ENCODE measurements at places on chromosomes 6 and 20.

DNA sequence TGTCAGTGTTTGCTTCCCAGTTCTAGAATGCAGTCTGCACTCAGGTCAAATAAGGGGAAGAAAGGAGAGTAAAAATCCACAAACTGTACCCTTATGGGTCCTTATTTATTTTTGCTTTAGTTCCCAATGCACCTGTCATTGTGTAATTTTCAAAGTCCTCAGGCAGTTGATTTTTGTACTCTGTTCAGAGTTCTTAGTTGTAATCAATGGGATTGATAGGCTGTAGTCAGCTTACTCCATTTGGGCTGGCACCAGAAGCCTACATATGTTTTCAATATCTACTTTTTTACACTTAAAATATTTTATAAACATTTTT lies 18.6 kb downstream of the AIG1 start:
- DNase-seq, result no peak

GRCh38 chr20:46034039-46034438 lies 5.0 kb downstream of the SLC12A5 start:
- no peak for DNase-seq

GRCh38 chr6:157497579-157497978 lies 116.6 kb downstream of the ZDHHC14 start:
- DNase-seq, result no peak

GRCh38 chr20:62068997-62069396 lies 3.3 kb upstream of the TAF4 start:
- no peak for DNase-seq

DNA sequence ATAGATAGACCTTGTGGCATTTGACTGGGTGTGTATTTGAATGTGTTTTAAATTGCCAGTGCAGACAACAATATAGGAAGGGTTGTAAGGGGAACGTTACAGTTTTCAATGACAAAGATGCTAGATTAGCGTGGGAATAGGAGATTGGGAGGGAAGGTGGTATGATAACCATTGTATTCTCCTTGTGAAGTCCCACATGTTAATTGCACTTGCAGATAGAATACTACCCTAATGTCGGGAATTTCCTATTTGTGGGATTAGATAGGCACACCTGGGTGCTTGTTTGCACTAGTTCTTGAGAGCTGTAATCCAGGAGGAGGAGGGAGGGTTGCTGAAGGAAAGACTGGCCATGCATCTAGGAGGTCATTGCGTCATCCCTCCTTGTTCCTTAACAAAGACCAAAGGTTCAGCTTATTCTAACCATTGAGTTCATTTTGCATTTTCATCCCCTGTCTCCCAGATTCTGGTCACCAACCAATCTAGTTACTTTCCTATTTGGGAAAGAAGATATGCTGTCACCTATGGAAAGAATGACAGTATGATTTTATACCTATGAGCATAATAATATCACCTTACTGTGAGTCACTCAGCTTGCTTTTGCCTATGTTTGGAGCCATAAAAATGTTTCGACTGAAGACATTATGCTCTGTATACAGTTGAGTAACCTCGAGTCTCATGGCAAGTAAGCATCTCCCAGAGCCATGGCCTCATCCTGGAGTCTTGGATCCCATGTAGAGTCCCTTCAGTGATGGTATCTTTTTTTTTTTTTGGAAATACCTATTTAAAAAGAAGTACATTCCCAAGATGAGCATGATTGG lies 201.5 kb downstream of the DTNBP1 start:
- no peak for DNase-seq

DNA sequence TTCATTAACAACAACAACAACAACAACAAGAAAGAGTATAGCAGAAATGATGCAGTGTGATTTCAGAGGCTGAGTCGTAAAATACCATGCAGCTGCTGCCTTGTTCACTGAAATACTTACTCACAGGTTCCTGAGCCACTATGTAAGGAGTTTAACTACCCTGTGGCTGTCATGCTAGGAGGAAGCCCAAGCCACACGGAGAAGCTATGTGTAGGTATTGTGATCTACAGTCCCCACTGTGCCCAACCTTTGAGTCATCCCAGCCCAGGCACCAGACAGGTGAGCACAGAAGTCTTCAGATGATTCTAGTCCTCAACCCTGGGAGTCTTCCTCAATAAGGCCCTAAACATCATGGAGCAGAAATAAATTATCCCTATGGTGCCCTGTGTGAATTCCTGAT lies 14.6 kb upstream of the RALY start:
- no peak for DNase-seq

DNA sequence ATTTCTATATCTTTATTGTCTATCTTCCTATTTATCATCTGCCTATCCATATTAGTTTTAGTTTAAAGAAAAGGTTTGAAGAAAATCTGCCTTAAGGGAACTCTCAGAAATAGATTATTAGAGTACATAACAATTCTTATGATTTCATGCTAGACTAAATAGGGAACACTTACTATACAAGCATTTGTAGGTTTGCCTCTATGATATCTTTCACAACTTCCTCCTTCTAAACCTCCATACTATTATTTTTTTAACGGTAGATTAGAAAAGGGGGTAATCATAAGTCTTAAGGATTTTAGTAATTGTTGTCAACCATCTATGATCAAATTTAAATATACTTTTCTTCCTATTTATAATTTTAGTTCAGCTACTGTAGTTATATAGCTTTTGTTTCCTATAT lies 11.6 kb upstream of the DSE start:
- DNase-seq, result no peak

DNA sequence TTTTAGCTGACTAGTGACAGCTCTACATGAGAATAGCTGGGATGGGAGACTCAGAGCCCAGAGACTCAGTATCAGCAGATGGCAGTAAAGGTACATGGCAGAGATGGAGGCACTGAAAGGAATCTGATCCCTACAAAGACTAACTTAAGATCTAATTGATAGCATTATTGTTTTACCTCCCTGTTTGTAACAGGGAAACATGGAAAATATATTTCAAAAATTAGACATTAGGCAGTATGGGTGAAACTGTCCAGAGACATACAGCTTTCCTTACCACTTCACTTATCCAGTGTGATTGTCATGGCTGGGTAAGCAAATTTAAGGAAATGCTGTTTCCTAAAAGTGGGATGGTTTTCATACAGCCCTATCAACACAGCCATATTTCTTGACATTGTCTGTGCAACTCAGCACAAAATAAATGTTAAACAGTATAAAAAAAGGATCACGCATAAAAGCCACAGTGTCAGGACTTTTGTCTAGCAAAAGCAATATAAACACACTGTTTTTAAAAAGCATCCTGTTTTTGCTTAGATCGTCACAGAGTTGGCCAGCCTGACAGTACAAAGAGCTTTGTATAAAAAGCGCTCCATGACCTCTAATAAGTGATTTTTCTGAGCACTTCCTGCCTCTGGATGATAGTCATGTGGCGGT lies 376.9 kb downstream of the PHF3 start:
- DNase-seq, result peak; percentile 44

DNA sequence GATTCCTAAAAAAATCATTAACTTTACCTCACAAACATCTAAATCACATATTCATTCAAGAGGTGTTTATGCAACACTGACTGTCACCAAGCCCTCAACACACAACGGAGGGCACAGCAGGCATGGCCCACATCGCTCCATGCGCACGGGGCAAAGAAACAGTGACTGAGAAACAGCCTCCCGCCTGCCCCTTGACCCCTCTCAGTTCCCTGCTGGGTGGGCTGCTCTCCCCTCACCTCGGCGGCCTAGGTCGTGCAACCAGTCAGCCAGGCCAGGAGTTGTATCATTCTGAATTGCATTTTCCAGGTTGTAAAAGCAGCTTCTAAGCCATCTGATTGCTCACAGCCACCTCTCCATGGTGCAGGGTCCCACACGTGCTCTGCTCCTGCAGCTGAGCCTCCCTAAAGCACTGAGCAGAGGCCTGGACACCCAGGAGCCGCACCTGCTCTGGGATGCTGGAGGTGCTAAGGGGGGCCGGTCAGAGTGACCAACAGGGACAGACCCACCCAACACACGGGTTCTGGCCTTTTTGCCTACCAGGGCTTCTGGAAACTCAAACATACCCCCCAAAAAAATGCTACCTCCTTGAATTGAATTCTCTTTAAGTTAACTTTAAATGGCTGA lies 37.9 kb downstream of the TAF4 start:
- DNase-seq, result no peak

DNA sequence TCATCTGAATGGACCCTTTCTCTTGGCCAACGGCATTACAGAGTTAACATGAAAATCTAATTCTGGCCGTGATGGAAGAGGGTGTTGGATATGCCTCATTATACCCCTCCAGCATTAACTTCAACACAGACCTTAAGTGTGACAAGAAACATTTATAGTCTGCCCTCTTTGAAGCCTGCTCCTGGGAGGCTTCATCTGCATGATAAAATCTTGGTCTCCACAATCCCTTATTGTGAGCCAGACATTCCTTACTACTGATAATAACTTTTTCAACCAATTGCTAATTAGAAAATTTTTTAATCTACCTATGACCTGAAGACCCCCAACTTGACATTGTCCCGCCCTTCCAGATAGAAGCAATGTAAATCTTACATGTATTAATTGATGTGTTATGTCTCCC lies 9.3 kb upstream of the HBS1L start:
- no peak for DNase-seq

DNA sequence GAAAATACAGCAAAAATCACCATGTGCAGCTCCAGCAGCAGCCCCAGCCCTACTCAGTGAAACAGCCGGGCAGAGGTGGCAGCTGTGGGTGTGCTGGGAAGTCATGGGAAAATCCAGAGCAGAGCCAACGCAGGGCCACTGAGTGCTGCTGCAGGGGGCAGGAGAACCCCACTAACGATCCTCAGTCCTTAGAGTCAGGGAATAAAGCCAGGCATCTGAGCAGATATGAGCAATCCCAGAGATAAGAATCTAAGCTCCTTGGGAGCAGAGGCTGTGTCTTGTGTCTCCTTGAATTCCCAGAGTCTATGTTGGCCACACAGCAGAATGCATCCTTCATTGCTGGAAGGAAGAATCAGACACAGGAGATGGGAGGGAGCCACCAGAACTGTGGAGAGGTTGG lies 493.1 kb upstream of the MAP3K7 start:
- no peak for DNase-seq

DNA sequence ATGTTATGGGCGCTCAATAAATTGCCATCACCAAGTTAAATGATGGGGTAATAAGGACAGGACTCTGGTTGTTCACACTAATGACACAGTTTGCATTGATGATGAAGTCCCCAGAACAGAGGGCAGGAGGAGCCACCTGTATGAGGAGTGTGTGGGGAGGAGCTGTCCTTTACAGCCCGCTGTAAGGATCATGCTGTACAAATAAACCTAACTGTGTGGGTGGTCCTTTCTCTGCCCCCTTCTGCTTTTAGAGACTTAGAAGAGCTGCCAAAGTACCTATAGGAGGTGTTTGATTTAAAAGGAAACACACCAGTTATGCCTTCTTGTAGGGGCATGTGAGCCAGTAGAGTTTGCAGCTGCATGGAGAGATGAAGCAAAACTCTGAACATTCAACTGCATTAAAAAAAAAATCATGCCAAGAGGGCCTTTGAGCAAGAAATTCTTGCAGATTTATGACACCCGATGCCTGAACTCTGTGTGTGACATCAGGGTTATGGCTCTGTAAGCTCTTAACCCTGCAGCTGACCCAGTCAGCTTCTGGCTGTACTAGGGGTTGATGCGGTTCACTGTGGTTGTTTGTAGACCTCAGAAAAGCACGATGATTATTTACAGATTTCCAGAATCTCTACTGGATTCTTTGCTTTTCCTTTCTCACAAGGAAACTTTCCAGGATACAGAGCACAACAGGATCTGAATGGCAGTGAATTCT lies 67.4 kb downstream of the UST start:
- DNase-seq, result no peak

DNA sequence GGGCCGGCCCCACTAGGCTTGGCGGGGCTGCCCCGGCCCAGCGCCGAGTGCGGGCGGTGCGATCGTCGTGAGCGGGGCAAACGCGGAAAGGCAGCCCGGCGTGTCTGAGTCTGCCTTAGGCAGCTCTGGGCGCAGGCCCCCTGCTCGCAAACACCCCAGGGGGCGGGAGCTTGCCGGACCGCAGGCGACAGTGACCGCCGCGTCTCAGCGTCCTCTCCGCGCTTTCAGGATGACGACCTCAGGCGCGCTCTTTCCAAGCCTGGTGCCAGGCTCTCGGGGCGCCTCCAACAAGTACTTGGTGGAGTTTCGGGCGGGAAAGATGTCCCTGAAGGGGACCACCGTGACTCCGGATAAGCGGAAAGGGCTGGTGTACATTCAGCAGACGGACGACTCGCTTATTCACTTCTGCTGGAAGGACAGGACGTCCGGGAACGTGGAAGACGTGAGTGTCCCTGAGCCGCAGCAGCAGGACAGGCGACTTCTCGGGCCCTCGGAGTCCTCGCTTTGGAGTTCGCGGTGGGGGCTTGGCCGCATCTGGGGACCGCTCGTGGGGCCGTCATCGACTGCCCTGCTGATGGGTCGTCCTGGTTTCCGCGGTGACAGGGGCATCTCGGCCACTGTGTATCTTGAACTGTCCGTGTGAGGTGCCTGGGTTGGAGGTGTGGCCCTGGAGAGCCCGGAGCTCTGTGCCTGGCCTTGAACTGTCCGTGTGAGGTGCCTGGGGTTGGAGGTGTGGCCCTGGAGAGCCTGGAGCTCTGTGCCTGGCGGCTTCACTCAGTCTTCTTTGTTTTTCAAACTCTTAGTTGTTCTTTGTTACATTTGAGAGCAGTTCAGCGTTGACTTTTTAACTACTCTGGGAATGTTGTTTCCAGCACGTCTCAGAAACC lies 786 bp downstream of the ADRM1 start:
- DNase-seq, result no peak

DNA sequence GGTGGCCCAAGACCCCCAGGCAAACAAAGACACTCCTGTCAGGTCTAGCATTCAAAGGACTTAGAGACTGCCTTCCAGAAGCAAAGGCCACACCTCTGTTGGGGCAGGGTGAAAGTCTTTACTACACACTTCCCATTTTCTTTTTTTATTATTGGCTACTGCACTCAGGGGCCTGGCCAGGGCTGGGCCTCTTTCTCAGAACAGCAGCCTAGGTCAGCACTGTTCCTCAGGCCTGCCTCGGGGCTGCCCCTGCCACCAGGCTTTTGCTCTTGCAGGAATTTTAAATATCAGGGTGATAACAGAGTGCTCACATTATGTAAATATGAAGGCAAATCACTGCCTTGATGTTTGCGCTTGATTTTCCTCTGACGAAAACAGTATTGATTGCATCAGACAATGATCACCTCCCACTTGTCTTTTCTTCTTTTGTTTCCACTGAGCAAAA lies 18.5 kb downstream of the GSTA4 start:
- no peak for DNase-seq

DNA sequence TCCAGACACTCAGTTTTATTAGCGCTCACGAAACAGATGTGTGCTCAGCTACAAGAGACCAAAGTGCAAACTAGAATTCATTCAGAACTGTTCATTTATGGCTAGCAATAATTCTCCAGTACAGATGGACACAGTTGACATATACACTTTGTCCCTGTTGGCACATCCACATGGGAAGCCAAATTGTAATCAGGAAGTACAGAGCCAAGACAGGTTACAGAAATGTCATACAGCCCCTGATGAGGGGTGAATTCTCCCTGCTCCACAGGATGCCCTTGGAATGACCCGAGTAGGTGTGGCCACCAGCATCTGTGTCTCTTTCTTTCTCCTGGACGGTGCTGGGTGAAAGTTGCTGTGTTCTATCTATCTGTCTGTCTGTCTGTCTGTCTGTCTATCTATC lies 7.6 kb downstream of the DHX35 start:
- no peak for DNase-seq

- no peak for DNase-seq
These were observed 92.4 kb downstream of the COL9A1 start for GRCh38 chr6:70210462-70210861.
